ENCODE measurements at places on chromosomes 5 and 9. TPM values are rescaled to one million over a fixed set of nuclear protein-coding genes. Genes with fewer than 3 reads are reported as not detected.

Gene FOXD4
- not detected for total RNA-seq

Gene DMGDH
- not detected for total RNA-seq

Gene OCLN
- 0.12 TPM for total RNA-seq

Gene TAF1L
- total RNA-seq, result not detected

Gene C9orf85
- 9.4 TPM for total RNA-seq

Gene SLCO4C1
- 0.28 TPM for total RNA-seq

Gene RASGEF1C
- total RNA-seq, result not detected

Gene SAXO1
- total RNA-seq, result not detected

Gene MYMK
- not detected for total RNA-seq

Gene IFNA13
- total RNA-seq, result not detected

Gene SPOCK1
- total RNA-seq, result not detected

Gene SPATA6L
- total RNA-seq, result not detected

Gene SHOC1
- total RNA-seq, result not detected

Gene GRIN1
- total RNA-seq, result not detected

Gene ECPAS
- total RNA-seq, result 102 TPM

Gene CAPSL
- not detected for total RNA-seq

Gene GRIA1
- not detected for total RNA-seq

Gene WDR38
- not detected for total RNA-seq

Gene PCDHGA2
- total RNA-seq, result 0.12 TPM

Gene FAM221B
- total RNA-seq, result not detected

Gene FGD3
- 39.5 TPM for total RNA-seq

Gene ZNF454
- not detected for total RNA-seq

Gene CCDC187
- not detected for total RNA-seq

Gene PKD2L2
- not detected for total RNA-seq

Gene PCDHGB1
- 0.19 TPM for total RNA-seq

Gene DOK3
- total RNA-seq, result 5.2 TPM

Gene PCDHB7
- total RNA-seq, result not detected

Gene TTC33
- total RNA-seq, result 23.1 TPM

Gene NR2F1-AS1
- total RNA-seq, result not detected

Gene SYK
- 0.05 TPM for total RNA-seq

Gene FAM81B
- total RNA-seq, result not detected

Gene CCDC152
- 6.6 TPM for total RNA-seq

Gene PITX1
- 0.78 TPM for total RNA-seq

Gene GAS1
- total RNA-seq, result 0.14 TPM

Gene GLRA1
- not detected for total RNA-seq

Gene RXFP3
- not detected for total RNA-seq

Gene CLK4
- total RNA-seq, result 26.1 TPM

Gene GABRA1
- not detected for total RNA-seq

Gene MELK
- 54.2 TPM for total RNA-seq

Gene ATG12
- 31.7 TPM for total RNA-seq

Gene CATSPER3
- total RNA-seq, result 0.64 TPM

Gene AFAP1L1
- total RNA-seq, result not detected

Gene TMEM252
- not detected for total RNA-seq

Gene IFNA2
- not detected for total RNA-seq

Gene DMRTA1
- not detected for total RNA-seq

Gene TMEM203
- total RNA-seq, result 39.3 TPM

Gene COQ4
- total RNA-seq, result 60.7 TPM

Gene RNF224
- total RNA-seq, result not detected

Gene HTR4
- not detected for total RNA-seq

Gene SLC4A9
- not detected for total RNA-seq

Gene FBP2
- total RNA-seq, result not detected

Gene IFNA4
- total RNA-seq, result not detected

Gene HTR1A
- total RNA-seq, result not detected

Gene PDZD2
- total RNA-seq, result not detected

Gene TMEM171
- not detected for total RNA-seq

Gene SPATA31C1
- not detected for total RNA-seq

Gene MYOT
- total RNA-seq, result not detected

Gene NACC2
- 3.2 TPM for total RNA-seq
